ENCODE measurements at places on chromosomes 7 and 10.

DNA sequence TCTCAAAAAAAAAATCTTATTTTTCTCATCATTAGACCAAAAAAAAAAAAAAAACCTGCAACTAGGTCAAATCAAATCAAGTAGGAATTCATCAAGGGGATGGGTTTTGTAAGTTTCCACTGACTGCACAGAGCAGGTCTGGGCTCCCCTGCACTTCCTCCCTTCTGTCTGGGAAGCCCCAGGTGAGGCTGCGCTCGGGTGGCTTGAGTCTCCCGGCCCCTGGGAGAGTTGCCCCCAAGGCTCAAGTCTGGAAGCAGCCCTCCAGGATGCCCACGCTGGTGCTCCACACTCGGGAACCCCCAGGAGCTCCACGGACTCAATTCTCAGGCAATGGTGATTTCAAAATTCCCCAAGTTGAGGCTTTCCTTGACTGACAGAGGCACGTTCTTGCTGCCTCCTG, 41.7 kb upstream of the RBM33 start:
- no peak for DNase-seq

DNA sequence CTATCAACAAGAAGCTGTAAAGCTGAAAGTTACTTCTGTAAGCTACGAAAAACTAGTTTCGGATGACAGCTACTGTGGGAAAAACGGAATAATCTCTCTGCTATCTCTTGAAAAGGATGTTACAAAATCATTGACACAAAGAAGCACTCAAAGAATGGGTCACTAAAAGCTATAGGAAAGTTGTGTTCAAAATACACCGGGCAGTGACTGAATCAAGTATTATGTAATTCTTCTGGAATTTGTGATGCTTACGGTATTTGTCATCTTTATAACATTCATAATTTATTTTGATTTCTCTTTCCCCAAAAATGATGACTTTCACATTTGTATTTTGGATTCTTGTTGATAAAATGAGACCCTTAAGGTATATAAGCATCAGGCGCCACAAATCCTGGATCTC, 112.1 kb upstream of the KLF6 start:
- DNase-seq = no peak

GRCh38 chr7:135428011-135428410, 81.9 kb downstream of the CNOT4 start:
- DNase-seq = no peak

GRCh38 chr10:58647376-58648112, 134.9 kb downstream of the BICC1 start:
- no peak for DNase-seq

- DNase-seq = no peak
These were observed 4.8 kb upstream of the POLR1F start for GRCh38 chr7:19713676-19714075.

DNA sequence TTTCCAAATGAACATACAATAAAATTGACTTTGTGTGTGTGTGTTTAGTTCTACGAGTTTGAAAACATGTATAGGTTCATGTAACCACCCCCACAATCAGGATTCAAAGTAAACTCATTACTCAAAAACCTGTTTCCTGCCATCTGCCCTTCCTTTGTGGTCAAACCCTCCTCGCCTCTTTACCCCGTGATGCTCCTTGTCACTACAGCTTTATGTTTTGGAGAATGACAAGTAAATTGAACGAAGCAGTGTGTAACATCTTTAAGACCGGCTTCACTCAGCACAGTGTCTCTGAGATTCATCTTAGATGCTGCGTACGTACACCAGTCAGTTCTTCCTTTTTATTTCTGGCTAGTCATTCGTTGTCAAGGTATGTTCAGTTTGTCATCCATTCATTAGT, 54.6 kb upstream of the MKI67 start:
- DNase-seq = no peak

GRCh38 chr10:43202657-43203447, 64.0 kb downstream of the RASGEF1A start:
- DNase-seq = peak; percentile 49

DNA sequence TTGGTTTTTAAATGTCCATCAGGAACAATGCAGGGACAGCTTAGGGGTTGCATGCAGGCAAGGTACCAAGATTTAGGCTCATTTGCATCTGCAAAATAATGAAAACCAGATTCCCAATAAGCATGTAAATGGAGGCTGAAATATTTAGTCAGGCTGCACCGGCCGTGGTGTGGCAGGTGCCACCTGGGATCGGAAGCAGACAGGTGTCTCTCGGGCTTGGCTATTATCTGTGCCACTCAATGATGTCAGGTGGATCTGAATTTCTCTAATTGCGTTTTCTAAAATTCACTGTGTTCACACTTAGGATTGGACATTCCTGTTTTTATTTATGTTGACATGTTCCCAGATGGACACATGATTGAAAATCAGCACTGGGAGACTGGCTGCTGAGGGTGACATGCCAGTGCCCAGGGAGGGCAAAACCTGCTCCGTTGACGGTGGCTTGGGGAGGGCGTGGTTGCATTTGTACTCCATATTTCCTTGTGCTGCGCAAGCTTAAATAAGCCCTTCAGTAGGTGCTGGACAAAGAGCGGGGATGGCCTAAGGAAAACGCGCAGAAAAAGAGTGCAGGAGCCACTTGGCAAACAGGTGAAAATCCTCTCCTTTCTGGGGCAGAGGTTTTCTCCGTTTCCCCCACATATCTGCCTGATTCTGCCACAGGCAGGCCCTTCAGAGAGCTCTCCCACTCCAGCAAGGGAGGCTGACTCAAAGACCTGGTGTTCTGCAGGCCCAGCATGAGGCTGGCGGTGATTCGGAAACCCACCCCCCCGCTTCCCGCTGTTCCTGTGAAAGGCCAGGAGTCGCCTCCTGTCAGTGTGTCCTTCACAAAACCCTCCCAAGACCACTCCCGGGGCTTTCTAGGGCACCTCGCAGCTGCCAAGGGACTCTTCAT, 142.5 kb downstream of the WDR37 start:
- no peak for DNase-seq

GRCh38 chr7:143046426-143046851, 5.7 kb upstream of the OR6V1 start:
- no peak for DNase-seq

- DNase-seq = peak; percentile 78
These were observed 95.4 kb downstream of the FAM53B start for GRCh38 chr10:124648738-124649137.

- no peak for DNase-seq
These were observed 294.3 kb downstream of the BBS9 start for GRCh38 chr7:33423646-33424020.

DNA sequence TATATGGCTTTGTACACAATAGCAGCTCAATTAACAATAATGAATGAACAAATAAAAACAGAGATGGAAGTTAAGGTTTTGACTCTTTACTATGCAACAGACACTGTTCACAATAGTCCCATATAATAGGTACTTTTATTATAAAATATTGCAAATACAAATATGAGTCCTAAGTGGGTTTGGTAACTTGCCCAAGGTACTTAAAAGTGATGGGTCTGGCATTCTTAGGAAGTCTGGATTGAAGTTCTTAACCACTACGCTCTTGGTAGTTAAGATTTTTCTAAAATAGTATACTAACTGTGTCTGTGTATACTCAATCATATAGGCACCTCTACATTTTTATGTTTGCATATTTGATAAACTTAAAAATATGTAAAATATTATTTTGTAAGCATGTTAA, 55.5 kb downstream of the HGF start:
- DNase-seq = no peak

- no peak for DNase-seq
These were observed 206.6 kb downstream of the TNS3 start for GRCh38 chr7:47375121-47375938.

GRCh38 chr10:132610071-132610701, 72.6 kb downstream of the INPP5A start:
- DNase-seq = peak; percentile 39

- no peak for DNase-seq
These were observed 12.7 kb downstream of the ACADSB start for GRCh38 chr10:123021517-123021916.

DNA sequence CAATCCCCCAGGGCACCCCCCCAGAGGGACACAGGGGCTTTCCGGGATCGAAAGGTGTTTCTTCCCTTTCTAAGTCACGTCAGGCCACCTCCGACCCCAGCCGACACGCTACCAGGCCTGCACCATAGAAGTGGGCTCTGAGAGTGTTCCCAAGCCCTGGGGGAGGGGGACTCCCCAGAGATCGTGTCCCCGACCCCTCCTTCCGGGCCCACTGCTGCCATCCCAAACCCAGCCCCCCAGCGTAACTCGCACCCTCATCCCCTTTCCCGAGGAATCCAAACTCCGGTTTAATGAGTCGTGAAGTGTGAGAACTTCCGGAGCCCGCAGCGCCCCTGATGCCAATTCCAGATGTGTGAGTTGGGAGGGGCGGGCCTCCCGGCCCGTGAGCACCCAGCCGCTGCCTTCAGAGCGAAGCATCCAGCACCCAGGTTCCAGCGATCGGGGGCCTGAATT, 11.3 kb downstream of the UNCX start:
- no peak for DNase-seq

- no peak for DNase-seq
These were observed 926.5 kb upstream of the GHITM start for GRCh38 chr10:83212632-83213334.

DNA sequence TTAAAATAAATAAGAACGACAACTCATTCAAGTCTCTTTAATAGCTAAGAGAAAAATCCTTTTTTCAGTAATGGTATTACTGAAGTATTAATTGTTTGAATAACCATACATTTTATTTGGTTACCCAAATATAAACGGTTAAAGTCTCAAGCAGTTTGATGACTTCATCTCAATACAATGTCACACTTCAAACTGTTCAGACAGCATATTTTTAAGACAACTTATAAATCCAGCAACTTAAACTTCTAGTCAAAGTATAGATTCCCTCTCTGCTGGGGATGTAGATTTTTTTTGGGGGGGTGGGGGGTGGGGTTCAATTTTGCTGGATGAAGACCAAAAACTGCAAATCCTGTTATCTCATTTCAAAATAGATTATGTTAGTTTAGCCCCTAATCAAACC, 42.0 kb downstream of the GNA12 start:
- DNase-seq = no peak

DNA sequence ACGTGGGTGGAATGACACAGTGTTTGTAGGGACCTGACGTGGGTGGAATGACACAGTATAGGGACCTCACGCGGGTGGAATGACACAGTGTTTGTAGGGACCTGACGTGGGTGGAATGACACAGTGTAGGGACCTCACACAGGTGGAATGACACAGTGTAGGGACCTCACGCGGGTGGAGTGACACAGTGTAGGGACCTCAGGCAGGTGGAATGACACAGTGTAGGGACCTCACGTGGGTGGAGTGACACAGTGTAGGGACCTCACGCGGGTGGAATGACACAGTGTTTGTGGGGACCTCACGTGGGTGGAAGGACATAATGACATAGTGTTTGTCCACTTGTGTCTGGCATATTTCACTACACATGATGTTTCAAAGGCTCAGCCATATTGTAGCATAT, 19.3 kb downstream of the PPP2R2D start:
- no peak for DNase-seq

GRCh38 chr10:1564791-1565190, 172.5 kb downstream of the ADARB2 start:
- DNase-seq = no peak

- DNase-seq = no peak
These were observed 14.0 kb upstream of the GRIFIN start for GRCh38 chr7:2490181-2490651.

DNA sequence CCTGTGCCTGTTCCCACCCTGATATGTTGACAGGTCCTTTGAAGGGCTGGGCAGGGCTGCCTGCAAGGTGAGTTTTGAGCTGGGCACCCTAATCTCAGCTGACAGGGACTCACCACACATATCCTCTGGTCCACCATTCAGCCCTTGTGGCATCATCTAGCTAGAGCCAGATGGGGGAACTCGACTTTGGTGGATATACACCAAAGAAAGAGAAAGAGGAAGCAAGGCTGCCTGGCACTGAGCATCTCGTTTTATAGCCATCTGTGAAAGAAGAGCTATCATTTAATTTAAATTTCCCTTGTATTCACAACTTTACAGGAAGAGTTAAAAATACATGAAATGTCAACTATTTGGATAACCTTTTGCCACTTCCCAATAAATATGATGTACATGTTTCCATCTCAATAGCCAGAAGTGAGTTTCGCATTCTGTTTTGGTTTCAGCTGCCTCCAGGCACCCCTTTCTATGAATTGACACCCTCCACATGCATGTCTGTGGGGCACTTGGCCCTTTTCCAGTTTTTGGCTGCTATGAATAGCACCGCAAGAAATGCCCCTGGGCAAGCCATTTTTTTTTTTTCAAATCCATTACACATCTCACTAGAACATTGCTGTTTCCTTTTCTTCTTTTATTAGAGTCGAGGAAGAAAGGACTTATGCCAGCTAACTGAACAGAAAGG, 22.9 kb upstream of the GRB10 start:
- no peak for DNase-seq

- no peak for DNase-seq
These were observed 20.6 kb downstream of the CDK1 start for GRCh38 chr10:60798870-60799269.

GRCh38 chr7:27641581-27642230, 21.0 kb downstream of the HIBADH start:
- DNase-seq = no peak

GRCh38 chr7:106692450-106693051, 31.6 kb upstream of the CCDC71L start:
- no peak for DNase-seq

- no peak for DNase-seq
These were observed 14.2 kb upstream of the LFNG start for GRCh38 chr7:2505401-2505800.

DNA sequence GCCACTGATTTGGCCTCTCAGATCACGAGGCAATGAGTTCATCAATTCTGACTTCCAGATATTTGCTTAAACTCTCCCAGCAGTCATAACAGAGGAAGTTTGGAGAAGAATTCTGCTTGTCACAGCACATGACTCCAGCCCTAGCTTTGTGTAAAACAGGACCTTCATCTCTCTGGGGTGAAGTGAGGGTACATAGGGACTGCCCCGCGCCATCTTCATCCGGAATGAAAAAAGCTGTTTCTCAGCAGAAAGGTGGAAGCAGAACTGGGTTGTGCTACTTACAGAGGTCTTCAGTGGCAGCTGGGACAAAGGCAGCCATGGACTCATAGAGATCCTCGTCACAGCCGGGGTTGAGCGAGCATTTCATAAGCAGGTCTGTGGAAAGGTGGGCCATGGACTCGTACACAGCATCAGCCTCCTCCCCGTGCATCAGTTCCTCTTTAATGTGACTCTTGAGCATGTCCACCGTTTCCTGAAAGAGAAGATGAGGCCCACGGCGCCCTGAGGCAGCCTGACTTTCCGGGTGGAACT, 58.4 kb upstream of the TM9SF3 start:
- DNase-seq = no peak
